ENCODE measurements at places on chromosomes 16 and 17.

DNA sequence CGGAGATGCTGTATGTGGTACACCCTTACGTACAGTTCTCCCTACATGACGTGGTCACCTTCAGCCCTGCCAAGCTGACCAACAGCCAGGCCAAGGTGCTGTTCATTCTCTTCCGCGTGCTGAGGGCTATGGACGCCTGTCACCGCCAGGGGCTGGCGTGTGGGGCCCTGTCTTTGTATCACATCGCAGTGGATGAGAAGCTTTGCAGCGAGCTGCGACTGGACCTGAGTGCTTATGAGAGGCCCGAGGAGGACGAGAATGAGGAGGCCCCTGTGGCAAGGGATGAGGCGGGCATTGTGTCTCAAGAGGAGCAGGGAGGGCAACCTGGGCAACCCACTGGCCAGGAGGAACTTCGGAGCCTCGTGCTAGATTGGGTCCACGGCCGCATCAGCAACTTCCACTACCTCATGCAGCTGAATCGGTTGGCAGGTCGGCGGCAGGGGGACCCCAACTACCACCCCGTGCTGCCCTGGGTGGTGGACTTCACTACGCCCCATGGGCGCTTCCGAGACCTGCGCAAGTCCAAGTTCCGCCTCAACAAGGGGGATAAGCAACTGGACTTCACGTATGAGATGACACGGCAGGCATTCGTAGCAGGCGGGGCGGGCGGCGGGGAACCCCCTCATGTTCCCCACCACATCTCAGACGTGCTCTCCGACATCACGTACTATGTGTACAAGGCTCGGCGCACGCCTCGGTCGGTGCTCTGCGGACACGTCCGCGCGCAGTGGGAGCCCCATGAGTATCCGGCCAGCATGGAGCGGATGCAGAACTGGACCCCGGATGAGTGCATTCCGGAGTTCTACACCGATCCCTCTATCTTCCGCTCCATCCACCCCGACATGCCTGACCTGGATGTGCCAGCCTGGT is 1.4 kb downstream of the WDR81 start:
- DNase-seq: no peak

DNA sequence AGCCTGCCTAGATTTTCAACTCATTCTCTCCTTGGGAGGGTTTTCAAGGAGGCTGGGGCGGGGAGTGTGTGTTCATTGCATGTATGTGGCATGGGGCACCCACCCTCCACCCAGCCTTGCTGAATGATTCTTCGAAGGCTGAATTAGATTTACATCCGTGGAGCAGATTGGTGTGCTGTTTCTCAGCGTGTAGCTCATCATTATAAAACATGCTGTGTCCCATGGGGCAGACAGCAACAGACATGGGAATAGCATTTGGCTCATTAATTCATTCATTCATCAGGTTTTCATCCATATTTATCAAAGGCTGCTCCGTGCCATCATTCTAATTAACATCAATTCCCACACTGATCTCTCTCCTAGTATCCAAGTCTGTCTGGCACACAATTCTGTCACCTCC is 10.6 kb upstream of the CD300A start:
- DNase-seq: no peak

- DNase-seq: no peak
Observed at GRCh38 chr16:17459903-17460521, 10.7 kb downstream of the XYLT1 start.

DNA sequence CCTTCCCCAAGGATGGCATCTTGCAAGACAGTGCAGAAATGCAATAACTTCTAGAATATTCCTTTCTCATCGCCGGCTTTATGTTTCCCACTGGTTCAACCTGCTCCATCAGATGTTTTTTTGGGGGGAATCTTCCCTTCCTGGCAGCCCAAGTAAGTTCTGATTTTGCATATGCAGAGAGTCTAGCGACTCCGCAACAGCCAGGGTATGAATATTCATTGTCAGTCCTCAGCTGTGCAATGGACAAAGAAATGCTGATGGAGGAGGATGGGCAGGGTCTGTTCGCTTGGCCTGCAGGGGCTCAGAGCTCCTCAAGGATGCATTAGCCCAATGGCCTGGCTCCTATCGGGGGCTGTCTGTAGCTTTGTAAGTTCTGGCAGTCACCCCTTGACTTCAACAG is 358.8 kb upstream of the CCL2 start:
- DNase-seq: no peak

GRCh38 chr17:17241656-17242055 is 4.7 kb upstream of the FLCN start:
- DNase-seq: no peak

DNA sequence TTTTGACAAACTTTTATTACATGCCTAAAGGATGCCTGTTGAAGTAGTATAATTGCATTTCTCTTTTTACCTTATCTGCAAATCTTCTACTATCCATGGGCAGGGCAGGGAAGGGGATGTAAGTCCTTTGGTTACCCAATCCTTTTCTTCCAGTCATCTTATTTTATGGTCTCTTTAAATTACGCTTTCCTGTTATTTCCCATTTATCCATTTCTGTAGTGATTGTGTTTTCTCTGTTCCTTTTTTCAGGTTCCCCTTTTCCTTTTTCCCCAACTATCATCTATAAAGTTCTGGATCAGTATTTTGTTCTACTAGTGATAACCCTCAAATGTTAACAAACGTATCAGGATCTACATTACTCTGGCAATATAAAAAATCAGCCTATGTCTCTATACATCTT is 3.3 kb upstream of the ABCA9 start:
- DNase-seq: no peak

DNA sequence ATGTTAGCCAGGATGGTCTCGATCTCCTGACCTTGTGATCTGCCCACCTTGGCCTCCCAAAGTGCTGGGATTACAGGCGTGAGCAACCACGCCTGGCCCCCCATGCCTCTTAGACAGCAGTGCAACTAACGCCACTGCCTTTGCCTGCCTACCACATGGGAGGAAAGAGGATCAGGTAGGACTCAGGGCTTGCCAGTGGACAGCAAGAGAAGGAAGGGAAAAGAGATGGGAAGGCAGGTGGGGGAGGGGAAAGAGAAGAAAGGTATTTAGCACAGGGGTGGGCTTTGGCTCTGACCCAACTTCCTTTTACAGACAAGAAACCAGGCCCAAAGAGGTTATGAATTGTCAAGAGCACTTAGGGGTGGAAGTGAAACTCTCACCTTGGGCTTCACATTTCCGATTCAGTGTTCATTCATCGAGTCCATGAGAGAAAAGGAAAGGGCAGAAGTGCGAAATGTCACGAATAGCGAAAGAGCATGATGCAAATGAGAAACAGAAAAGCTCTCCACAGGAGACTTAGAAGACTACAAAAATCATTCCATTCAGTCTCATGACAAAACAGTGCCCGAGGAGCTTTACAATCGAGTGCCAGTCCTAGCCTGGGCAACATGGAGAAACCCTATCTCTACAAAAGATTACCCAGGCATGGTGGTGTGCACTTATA is 36.4 kb downstream of the CDK5R1 start:
- no peak for DNase-seq

DNA sequence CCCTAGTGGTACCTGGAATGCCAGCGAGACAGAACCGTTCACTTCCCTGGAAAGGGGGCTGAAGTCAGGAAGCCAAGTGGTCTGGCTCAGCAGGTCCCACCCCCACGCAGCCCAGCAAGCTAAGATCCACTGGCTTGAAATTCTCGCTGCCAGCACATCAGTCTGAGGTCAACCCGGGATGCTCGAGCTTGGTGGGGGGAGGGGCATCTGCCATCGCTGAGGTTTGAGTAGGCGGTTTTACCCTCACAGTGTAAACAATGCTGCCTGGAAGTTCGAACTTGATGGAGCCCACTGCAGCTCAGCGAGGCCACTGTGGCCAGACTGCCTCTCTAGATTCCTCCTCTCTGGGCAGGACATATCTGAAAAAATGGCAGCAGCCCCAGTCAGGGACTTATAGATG is 464.7 kb upstream of the TOM1L1 start:
- no peak for DNase-seq

GRCh38 chr16:28204204-28204603 is 7.6 kb downstream of the XPO6 start:
- DNase-seq: no peak

GRCh38 chr16:77853161-77853560 is 64.8 kb downstream of the VAT1L start:
- DNase-seq: no peak

- DNase-seq: peak; percentile 27
Observed at GRCh38 chr17:12627781-12628451, 37.8 kb upstream of the MYOCD start.

DNA sequence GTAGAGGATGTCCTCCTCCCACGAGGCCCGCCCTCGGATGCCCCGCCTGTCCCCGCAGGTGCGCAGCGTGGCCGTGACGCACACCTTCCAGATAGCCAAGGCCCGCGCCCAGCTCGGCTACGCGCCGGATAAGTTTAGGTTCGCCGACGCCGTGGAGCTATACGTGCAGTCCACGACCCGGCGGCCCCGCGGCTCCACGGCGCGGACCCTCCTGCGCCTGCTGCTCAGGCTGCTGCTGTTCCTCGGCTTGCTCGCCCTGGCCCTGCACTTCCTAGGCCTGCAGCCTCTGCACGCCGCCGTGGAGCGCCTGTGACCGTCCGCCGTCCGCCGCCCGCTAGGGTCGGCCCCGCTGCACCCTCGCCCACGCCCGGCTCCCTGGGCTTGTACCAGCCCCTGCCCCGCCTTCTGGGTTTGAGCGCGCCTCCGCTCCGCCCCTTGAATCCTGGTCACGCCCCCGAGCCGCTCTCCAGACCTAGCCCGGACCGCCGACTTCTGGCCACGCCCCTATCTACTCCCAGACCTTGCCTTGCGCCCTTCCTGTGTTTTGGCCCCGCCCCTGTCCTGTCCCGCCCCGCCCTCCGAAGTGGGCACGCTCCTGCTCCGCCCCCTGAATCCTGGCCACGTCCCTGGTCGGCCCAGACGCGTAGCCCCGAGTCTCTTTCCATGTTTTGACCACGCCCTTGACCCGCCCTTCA is 15.8 kb upstream of the EEF2K start:
- DNase-seq: no peak

- no peak for DNase-seq
Observed at GRCh38 chr17:81723651-81724209, 11.6 kb downstream of the SLC25A10 start.

GRCh38 chr17:75077496-75078283 is 10.1 kb upstream of the SLC16A5 start:
- DNase-seq: no peak

GRCh38 chr17:45425125-45425983 is 7.3 kb downstream of the ARHGAP27 start:
- DNase-seq: no peak

GRCh38 chr16:78749745-78750268 is 650.4 kb downstream of the WWOX start:
- no peak for DNase-seq

DNA sequence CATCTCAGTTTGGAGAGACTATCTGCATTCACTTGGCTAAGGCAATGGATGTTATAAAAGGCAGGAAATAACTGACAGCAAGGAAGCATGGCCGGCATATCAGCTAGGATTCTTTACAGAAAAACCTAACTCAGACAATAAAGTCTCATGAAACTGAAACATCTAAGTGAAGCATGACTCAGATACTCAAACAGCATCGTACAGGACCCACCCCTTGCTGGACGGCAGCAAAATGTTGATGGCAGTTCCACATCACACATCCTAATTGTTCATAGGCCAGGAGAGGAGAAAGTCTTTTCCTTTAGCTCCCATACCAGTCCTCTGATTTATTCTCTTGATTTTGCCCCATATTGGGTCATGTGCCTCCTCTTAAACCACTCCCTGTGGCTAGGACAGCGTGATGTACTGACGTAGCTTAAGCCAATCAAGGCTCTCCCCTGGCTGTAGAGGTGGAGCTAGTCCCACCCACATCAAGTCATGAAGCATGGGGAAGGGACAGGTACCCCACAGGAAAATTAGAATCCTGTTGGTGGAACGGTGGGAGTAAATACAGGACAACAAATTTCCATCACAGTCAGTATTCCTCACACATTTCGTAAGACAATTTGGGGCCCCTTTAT is 178.9 kb downstream of the IRX3 start:
- no peak for DNase-seq

GRCh38 chr17:19304209-19304608 is 58.3 kb downstream of the B9D1 start:
- DNase-seq: no peak
